GF-D8 (cell line): ENCODE measurements at places on chromosomes 1 and 21.

GRCh38 chr1:109115685-109116084 is 1.8 kb downstream of the ELAPOR1 start:
- no peak for DNase-seq

DNA sequence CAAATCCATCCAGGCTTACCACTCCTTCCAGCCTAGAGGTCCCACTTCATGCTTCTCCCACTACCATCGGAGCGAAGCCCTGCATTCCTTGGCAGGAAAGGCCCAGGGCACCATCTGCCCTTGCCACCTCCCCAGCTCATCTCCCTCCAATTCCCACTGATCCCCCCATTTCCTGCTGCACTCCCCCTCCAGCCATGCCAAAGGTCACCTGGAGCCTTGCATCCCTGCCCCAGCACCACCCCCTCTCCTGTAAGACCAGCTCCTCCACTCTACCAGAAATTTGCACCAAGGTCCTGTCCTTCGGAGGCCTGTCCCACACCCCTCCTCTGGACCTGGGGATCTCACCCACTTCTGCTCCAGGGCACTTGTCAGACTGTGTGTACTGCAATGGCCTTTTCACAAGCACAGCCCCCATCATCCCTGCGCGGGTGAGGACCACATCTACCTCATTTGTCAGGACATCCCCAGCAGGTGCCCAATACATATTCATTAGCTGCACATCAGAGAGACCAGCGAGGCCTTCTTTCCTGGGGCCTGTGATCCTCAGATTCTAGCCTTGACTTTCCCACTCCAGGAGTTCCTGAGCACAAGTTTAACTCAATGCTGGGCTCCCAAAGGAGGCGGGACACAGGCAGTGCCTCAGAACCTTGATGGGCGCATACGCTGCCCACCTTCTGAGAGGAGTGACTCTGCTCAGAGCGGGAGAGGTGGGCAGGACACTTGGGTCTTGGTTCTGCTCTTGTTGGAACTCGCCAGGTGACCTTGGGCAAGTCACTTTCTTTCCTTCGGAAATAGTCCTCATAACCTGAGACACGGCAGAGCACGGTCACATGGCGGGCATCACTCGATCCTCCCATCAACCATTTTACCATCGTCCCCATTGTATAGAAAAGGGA is 49.9 kb upstream of the EDN2 start:
- no peak for DNase-seq

GRCh38 chr1:58896246-58897183 is 112.7 kb upstream of the JUN start:
- DNase-seq: peak; percentile 71

GRCh38 chr1:80008934-80009333 is 1002.4 kb upstream of the ADGRL4 start:
- DNase-seq: no peak

- peak; percentile 13 for DNase-seq
Observed at GRCh38 chr1:15975358-15975804, 520 bp downstream of the ZBTB17 start.

DNA sequence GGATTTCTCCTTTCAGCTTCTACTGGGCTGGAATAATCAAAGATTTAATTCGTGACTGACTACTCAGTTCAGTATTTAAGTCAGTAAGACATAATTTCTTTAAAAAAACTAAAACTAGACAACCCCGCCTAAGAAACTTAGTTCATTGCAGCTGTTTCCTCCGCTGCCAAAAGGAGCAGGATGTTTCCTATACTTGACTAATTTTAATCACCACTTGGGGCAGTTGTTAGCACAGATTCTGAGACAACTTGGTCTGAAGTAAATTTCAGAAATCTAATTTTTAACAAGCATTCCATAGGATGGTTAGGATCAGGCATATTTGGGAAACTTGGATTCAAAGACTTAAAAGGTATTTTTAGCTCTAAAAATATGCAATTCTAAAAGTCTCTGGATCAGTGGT is 34.0 kb downstream of the EPRS1 start:
- no peak for DNase-seq

- DNase-seq: peak; percentile 10
Observed at GRCh38 chr1:12477936-12478611, 139.9 kb downstream of the DHRS3 start.
